ENCODE measurements at places on chromosomes 5 and 9.

DNA sequence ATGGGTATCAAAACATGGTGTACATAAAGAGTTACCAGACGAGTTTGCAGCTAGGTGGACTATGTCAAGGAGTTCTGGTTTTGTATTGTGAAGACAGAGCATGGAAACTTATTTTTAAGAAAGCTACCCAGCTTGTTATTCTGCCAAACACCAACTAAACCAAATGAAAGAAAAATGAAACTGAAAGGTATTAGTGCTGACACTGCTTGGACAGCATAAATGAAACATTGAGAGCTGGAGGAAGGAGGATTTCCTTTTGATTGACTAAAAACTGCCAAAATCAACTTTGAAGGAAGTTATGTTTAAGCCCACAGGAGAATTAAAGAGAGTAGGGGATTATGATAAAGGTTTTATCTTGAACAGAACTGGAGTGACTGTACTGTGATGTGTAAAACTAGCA, 766.2 kb downstream of the PTPRD start:
- no peak for DNase-seq

DNA sequence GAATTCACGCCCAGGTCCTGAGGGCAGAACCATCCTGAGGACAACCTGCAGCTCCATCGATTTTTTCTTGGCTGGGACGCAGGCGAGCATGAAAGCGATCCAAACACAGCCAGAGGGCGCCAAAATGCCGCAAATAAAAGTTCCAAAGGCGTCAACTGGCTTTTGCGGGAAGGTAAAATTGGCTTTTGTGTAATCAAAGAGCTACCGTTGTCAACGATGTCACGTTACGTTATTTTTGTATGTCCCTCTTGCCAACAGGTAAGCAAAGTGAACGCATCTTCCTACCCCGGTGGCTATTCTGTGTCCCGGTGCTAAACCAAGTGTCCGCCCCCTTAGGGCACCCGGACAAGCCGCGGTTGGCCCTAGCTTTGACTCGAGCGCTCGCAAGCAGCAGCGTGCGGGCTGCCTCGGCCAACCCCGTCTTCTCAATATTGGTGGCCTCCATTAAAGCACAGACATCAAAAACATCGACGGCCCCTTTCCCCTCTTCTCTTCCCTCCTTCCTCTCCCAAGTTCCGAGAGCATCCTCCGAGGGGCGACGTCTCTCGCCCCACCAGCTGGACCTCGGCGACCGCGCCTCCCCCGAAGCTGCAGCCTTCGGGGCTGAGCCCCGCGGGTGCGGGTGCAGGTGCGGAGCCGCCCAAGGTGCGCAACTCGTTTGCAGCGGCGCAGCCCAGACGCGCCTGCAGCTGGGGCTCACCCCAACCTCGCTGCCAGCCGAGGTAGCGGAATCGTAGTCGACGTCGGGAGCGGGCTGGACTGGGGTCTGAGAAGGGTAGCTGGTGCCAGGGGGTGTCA, 1.1 kb upstream of the BASP1 start:
- peak; percentile 76 for DNase-seq

DNA sequence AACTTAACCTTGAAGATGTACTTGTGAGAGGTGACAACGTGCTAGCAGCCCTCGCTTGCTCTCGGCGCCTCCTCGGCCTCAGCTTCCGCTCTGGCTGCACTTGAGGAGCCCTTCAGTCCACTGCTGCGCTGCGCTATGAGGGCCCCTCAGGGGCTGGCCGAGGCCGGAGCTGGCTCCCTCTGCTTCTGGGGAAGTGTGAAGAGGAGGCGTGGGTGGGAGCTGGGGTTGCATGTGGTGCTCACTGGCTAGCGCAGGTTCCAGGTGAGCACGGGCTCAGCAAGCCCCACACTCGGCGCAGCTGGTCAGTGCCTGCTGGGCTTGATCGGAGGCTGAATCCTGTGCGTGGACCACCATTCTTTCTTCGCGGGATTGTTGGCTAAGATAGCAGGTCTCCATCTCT, 166.1 kb downstream of the MRPS30 start:
- no peak for DNase-seq

DNA sequence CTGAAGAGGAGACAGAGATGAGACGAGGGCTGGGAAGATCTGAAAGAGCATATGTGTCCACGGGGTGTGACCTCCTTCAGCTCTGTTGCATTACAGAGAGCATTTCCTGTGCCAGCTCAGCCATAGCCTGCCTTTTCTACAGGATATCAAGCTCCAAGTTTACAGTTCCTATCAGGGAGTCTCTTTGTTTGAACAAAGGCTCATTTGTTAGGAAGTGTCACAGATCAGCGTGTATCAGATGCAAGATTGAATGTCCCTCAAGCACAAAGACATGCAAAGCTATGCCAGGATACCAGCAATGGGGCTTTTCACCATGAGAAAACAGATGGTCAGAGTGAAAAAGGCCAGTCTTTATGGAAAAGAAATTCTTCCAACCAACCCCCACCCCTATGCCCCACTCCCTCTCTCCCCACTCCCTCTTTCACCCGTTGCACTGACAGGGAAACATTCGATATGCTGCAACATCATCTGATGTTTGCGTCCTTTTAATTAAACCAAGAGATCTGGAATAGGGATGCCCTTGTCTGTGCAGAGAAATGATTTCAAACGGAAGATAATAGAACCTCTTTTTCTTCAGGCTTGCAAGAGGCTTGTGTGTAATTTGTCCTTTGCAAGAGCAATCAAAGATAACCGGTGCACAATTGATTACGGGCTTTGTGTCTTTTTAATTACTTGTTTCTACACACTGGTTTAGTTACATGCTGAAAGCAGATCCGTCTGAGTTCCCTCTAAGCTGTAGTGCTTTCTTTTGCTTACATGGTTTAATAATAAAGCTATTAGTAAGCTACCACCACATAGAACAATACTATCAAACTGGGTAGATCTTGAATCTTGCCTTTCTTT, 263.1 kb upstream of the RGMB start:
- DNase-seq, result peak; percentile 41

DNA sequence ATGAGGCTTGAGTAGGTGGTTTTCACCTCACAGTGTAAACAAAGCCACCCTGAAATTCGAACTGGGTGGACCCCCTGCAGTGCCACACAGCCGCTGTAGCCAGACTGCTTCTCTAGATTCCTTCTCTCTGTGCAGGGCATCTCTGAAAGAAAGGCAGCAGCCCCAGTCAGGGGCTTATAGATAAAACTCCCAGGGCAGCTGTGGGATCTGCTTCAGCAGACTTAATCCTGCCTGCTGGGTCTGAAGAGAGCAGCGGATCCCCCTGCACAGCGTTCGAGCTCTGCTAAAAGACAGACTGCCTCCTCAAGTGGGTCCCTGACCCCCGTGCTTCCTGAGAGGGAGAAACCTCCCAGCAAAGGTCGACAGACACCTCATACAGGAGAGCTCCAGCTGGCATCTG, 71.4 kb downstream of the CARTPT start:
- no peak for DNase-seq

DNA sequence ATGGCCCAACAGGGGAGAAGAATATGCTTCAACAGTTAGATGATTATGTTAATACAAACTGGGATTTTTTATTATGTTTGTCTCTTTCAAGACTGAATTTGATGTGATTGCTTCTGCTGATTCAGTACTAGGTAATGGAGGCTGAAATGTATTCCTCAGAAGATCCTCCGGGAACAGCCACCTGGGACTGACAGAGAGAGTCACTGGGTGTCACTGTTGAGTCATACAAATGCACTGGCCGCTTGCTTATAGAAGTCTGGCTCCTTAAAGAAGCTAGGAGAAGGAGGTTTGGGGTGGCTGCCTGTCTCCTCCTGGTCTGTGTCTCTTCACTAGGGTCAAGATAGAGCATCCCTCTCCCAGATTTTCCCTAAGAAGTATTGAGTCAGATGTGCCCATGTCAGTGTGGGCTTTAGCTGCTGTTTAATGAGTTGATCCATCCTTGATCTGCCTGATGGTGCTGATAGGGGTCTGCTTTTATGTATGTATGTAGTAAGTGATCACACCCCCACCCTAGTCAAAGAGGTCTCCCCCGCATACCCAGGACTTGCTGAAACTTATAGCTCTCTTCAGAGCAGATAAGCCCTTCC, 773.4 kb downstream of the BRINP1 start:
- peak; percentile 83 for DNase-seq

All from HCEC 1CT (cell line).